NCI-H460 (cell line): ENCODE measurements at places on chromosomes 2 and 18.

GRCh38 chr2:9473985-9474360 is 378 bp upstream of the IAH1 start:
- DNase-seq = no peak

DNA sequence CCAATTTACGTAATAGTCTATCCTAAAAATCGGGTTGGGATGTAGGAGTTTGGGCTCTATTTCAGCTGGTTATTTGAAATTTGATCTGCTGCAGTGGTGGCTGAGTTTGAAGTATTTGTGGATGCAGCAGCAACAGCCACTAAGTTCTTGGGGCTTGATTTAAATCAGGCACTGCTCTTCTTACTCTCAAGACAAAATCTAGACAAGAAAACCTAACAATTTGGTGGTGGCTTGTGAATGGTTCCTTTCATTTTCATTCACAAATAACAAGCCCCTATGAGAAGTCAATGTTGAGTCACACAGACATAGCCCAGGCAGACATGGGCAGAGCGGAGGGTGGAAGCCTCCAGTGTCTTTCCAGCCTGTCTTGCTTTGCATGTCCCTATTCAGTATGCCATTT is 199.3 kb downstream of the LTBP1 start:
- no peak for DNase-seq

DNA sequence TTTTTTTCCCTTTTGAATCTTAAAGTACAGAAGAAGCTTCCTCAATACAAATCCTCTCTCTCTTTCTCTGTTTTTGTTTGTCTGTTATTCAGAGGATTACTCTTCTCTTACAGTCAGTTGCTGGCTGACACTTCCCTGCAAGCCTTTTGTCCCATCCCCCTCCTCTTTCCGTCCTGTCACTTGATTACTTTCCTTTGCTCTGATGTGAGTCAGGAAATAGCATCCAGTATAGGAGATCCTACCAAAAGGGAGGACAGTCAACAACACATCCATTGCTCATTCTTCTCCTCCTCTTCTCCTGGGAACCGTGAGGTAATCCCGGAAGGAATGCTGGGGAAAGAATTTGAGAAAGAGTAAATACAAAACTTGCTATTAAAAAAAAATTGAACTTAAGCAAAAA is 79.3 kb upstream of the SCN7A start:
- peak; percentile 93 for DNase-seq

GRCh38 chr18:29157905-29158304 is 981.0 kb upstream of the CDH2 start:
- DNase-seq = no peak

DNA sequence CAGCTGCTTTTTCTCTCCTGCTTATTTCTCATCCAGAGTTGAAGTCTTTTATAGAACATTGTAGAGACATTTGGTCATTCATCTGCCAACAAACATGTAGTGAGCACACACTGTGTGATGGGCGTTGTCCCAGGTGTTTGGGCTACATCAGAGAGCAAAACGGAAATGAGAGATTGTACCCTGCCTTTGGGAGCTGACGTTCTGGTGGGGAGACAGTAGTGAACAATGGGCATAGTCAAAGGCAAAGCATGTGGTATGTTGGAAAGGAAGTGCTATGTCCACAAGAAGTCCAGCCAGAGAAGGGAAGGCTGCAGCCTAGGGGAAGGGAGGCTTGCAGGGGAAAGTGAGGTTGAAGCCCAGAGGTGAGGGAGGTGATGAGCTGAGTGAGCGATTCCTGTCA is 78.1 kb downstream of the PIEZO2 start:
- no peak for DNase-seq

DNA sequence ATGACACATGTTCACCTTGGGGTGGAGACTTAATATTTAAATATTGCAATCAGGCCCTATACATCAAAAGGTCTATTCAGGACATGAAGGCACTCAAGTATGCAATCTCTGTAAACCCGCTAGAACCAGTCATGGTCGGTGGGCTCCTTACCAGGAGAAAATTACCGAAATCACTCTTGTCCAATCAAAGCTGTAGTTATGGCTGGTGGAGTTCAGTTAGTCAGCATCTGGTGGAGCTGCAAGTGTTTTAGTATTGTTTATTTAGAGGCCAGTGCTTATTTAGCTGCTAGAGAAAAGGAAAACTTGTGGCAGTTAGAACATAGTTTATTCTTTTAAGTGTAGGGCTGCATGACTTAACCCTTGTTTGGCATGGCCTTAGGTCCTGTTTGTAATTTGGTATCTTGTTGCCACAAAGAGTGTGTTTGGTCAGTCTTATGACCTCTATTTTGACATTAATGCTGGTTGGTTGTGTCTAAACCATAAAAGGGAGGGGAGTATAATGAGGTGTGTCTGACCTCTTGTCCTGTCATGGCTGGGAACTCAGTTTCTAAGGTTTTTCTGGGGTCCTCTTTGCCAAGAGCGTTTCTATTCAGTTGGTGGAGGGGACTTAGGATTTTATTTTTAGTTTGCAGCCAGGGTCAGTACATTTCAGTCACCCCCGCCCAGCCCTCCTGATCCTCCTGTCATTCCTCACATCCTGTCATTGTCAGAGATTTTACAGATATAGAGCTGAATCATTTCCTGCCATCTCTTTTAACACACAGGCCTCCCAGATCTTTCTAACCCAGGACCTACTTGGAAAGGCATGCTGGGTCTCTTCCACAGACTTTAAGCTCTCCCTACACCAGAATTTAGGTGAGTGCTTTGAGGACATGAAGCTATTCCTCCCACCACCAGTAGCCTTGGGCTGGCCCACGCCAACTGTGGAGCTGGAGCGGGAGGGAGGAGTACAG is 108.1 kb downstream of the XRCC5 start:
- DNase-seq = peak; percentile 33

GRCh38 chr2:128413014-128413717 is 94.5 kb upstream of the HS6ST1 start:
- no peak for DNase-seq

- no peak for DNase-seq
Measured at GRCh38 chr2:127173057-127173456, 47.0 kb downstream of the CYP27C1 start.

GRCh38 chr2:130851624-130852382 is 15.1 kb downstream of the ARHGEF4 start:
- DNase-seq = no peak

DNA sequence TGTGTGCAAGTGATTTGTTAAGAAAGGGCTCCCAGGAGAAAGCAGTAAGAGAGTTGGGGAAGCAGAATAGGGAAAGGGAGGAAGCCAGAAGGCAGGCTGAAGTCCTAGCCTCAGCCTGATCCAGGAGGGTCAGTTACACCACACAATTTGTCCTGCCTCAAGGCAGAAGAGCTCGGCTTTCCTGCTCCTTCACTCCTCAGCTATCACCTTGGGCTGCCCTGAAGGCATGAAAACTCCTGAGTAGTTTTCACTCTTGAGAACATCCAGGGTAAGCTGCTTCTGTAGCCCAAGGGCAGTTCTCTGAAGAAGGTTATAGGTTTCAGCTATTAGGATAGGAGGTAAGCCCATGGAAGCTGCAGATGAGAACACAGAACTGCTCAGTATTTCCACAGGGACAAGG is 47.4 kb upstream of the ANKRD44 start:
- no peak for DNase-seq

DNA sequence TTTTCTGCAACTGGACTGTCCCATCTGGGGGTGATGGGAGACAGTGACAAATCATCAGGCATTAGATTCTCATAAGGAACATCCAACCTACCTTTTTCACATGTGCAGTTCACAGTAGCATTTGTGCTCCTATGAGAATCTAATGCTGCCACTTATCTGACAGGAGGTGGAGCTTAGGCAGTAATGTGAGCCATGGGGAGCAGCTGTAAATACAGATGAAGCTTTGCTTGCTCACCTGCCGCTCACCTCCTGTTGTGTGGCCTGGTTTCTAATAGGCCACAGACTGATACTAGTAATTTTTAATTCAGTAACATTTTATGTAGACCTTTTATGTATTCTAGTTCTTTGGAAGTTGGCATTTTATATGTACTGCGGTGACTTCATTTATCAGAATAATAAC is 180.1 kb upstream of the SPOPL start:
- no peak for DNase-seq

DNA sequence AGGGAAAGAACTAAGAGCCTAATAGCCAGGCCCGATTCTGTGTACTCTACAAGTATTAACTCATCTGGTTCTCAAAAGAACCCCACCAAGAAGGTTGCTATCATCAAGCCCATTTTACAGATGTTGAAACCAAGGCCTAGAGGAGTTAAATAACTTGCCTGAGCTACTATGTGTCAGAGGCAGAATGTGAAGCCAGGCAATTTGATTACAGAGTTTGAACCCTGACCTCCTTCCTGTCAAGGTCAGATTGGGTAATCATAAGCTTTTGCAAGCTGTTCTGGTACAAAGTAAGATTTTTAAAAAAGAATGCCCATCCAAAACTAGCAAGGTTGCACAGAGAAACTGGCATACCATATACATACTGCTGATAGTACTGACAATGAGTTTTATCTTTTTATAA is 227.1 kb downstream of the HAUS1 start:
- no peak for DNase-seq

DNA sequence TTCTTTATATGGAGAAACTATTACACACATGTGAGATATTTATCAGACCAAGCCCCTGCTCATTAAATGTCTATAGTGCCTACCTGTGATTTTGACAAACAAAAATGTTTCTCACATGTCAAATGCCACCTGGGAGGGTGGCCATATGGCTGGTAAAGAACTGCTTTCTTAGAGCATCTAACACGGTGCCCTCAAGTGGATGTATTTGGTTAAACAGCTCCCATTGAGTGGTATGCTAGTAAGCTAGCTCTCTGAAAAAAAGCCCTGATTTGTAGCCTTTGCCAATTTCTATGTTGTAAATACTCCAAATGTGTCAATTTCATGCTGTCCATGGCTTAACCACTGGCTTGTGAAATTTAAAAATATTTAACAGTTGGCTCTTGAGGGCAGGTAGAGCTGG is 94.6 kb downstream of the PMAIP1 start:
- no peak for DNase-seq

DNA sequence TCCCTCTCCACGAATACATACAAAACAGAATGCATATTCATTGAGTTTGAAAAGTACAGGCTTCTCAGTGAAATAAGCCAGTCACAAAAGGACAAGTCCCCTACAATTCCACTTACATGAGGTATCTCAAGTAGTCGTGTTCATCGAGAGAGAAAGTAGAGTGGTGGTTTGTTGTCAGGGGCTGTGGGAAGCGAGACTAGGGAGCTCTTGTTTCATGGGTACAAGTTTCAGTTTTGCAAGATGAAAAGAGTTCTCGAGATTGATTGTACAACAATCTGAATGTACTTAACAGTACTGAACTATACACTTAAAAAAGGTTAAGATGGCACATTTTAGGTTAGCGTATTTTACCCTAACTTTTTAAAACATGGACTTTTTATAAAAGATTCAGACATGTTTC is 71.5 kb upstream of the TTC39C start:
- DNase-seq = no peak

GRCh38 chr2:169438466-169439072 is 40.7 kb upstream of the BBS5 start:
- DNase-seq = no peak

GRCh38 chr2:74457129-74457548 is 1.1 kb upstream of the WBP1 start:
- no peak for DNase-seq

GRCh38 chr2:138147796-138148195 is 183.5 kb downstream of the HNMT start:
- DNase-seq = no peak

GRCh38 chr2:196155575-196155974 is 15.8 kb downstream of the STK17B start:
- no peak for DNase-seq

DNA sequence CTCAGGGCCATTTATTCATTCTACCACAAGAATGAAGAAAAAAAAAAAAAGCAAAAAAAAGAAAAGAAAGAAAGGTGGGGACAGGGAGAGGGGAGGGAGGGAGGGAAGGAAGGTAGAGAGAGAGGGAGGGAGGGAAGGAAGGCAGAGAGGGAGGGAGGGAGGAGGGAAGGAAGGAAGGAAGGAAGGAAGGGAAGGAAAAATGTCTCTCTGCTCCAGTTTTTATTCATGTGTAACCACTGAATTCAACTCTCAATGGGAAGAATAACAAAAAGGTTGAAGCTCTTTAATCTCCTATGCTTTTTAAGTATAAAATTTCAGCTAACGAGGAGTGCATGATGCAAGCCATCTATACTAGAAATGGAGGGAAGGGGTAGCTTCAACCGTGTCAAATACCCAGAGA is 287.3 kb downstream of the MREG start:
- no peak for DNase-seq

DNA sequence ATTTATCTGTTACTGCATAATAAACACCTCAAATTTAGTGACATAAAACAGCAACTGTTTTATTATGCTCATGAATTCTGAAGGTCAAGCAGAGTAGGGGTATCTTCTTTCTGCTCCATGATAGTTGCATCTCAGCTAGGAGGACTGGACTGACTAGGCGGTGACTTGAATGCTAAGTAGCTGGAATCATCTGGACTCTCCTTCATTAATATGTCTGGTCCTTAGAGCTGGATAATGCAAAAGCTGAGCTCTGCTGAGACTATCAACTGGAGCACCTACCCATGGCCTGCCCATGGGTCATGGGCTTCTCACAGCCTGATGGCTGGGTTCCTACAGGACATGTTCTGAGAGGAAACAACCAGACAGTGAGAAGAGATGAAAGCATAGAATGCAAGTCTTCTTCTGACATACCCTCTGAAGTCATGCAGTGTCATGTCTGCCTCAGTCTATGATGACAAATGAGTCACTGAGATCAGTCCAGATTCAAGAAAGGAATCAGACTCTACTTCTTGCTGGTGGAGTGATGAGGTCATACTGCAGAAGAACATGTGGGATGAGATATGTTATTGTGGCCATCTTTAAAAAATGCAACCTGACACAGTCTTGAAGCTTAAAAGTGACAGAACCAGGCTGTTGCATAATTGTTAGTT is 174.2 kb upstream of the OSR1 start:
- no peak for DNase-seq

GRCh38 chr2:74010087-74010541 is 25.4 kb downstream of the TET3 start:
- DNase-seq = no peak

- DNase-seq = no peak
Measured at GRCh38 chr2:186068139-186068801, 329.7 kb downstream of the FSIP2 start.

DNA sequence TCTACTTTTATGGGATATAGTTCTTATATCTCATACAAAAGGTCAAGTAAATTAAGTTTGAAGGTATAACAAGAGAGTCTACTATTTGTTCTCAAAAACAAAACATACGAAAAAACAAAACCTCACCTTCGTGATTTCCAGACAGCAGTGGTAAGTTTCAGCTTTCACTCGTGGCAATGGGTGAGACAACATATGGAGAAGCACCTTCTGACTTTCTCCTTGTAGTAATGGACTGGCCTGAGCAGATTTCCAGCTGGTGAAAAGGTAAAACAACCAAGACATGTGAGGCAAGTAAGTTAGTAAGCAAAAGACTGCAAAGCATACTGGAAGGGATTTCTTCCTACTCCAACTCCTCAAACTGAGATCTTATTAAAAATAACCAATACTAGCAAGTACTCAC is 39.6 kb downstream of the RTTN start:
- DNase-seq = no peak

GRCh38 chr2:207505171-207505570 is 24.6 kb upstream of the CREB1 start:
- no peak for DNase-seq
